Ascending aorta (tissue), 2 donors: ENCODE measurements at places on chromosomes 4 and X.

GRCh38 chr4:81590596-81590995 lies 118.9 kb upstream of the RASGEF1B start:
- DNase-seq, result no peak

GRCh38 chr4:11546391-11547175 lies 117.9 kb upstream of the HS3ST1 start:
- no peak for DNase-seq

- no peak for DNase-seq
Observed at GRCh38 chrX:136210243-136210642, 41.0 kb downstream of the MAP7D3 start.

DNA sequence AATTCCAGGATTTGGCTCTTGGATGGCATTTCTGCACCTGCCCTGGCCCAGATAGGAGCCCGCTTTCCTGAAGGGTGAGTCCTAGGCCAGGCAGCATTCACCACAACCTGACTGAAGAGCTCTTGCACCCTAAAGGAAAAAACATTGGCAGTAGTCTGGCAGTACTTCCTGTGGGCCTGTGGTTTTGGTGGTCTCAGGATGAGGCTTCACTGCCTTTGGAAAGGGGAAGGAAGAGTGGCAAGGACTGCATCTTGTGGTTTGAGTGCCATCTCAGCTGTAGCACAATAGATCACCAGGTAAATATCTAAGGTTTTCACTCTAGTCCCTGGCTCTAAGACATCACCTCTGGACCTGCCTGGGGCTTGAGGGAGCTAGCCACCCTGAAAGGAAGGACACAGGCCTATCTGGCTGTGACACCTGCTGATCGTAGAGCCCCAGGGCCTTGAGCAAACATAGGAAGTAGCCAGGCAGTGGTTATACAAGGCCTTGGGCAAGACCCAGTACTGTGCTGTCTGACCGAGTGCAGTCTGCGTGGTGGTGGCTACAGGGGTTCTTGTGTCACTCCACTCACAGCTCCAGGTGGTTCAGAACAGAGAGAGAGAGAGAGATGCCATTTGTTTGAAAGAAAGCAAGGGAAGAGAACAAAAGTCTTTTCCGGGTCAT lies 28.5 kb upstream of the PRRG1 start:
- no peak for DNase-seq

DNA sequence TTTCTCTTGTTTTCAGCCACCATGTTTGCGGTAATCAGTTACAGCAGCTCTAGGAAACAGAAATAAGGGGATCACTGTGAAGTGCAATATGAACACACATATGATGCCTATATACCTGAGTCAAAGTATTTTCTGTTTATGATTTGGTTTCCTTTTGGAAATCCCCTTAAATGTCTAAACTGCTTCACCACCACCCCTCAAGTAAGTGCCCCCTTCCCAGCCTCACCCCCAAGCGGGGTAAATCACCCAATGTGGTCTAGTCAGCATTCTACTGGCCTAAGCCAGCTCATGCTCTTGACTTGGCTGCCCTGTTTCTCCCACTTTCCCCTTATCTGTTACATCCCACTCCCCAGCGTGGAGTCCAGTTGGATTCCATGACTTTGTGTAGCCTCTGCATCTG lies 176.5 kb downstream of the QDPR start:
- no peak for DNase-seq

DNA sequence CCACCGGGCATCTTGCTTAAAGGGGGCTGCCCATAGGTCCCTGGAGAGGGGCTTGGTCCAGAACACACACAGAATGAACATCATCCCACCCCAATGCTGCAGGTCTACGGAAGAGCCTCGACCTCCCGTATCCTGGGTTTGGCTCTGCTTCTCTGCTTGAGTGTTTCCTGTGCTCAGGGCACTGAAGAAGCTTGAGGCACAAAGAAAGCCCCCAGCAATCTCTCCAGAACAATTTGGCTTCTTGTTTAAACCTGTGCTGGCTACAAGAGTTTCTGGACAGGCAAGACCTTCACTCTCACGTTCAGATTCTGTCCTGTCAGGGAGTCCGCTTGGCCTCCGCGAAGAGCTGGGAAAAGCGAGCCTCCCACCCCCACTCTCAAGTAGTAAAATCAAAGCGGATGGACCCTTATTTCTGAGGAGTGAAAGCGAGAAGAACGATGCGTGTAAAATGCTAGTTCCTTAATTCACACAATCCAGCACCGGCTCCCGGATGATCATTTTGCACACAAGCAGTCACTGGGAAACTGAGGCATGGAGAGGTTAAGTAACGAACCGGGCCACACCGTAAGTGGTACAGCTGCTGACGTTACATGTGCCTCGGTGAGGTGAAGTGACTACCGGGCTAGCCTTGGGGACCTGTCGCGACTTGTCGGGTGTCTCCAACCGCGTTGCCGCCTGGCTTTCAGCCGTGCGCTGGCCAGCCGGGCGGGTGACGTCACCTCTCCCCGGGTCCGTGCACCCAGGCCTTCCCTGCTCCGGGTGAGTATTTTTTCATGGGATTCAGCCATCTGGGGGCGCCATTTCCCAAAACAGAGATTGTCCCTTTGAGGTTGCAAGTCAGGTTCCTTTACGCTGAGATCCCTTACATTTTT lies 3.1 kb upstream of the SFRP2 start:
- no peak for DNase-seq

DNA sequence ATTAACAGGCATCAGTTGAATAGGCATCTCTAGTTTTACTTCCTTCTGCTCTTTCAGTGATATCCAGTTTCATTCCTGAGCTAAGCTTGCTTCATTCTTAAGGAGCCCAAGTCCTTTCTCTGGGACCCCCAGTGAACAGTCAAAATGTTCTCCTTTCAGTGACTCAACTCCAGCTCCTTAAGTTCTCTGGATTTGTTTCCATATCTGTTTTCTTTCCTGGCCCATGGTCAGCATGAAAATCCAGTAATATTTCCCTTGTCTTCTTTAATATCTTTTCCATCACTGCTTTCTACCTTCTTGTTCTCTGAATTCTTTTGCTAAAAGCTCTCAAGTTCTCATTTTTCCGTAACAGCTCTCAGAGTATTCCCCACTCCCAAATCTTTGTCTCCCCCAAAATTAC lies 25.5 kb downstream of the ADGRL3 start:
- no peak for DNase-seq

DNA sequence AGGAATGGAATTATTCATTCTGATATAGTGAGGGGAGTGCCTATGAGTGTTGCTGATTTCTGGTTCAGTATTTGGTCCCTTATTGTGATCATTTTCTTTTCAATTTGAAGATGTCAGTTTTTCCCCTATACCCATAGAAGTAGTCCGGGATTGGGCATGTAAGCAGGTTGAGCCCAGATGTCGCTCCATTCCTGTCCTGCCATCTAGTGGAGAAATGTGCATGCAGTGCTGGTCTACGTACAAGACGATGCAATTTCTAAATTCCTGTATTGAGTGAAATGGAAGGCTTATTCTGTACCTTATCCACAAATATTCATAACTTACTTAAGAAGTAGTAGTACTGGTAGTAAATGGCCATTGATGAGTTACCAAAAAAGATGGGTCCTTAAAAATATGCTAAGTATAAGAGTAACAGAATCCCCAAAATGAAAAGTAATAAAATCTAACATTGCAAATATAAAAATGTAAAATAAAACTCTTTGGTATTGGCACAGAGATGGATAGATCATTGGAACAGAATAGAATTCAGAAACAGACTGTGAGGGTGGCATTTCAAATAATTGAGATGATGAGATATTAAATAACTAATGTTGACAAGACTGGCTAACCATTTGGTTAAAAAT lies 60.9 kb downstream of the UGT8 start:
- no peak for DNase-seq

GRCh38 chr4:57064811-57065711 lies 45.1 kb downstream of the IGFBP7 start:
- DNase-seq, result peak; percentile 78

DNA sequence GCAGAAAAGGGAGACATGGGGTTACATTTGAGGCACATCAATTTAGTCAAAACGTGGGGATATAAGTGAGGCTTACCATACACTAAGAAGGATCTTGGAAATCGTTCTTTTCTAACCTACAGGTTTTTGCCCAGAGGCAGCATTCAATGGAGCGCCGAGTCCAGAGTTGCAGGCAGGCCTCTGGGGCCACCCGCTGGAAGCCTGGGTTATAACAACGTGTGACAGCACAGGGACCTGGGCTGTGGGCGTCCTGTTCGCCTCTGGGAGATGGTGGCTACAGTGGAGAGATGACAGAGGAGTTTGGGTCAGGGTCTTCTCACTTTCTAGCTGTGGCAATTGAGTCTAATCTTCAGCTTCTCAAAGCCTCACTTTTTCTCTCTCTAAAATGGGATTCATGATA lies 53.9 kb downstream of the ENPP6 start:
- no peak for DNase-seq
